ENCODE measurements at places on chromosomes 3 and 15.

DNA sequence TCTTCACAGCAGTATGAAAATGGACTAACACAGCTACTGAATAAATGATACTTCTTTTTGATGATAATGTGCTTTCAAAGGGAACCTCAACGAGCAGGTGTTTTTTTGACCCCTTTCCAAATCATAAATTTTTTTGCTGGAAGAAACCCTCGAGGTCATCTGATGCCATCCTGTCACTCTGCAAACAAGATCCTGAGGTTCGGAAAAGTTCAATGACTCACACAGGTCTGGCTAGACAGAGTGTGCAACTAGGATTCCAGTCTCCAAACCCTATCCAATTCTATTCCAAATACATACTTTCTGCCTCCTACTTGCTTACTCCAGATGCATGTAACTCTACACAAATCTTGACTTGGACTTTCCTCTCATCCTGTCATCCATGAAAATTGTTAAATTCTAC is 124.7 kb downstream of the NEDD4 start:
- no peak for DNase-seq

DNA sequence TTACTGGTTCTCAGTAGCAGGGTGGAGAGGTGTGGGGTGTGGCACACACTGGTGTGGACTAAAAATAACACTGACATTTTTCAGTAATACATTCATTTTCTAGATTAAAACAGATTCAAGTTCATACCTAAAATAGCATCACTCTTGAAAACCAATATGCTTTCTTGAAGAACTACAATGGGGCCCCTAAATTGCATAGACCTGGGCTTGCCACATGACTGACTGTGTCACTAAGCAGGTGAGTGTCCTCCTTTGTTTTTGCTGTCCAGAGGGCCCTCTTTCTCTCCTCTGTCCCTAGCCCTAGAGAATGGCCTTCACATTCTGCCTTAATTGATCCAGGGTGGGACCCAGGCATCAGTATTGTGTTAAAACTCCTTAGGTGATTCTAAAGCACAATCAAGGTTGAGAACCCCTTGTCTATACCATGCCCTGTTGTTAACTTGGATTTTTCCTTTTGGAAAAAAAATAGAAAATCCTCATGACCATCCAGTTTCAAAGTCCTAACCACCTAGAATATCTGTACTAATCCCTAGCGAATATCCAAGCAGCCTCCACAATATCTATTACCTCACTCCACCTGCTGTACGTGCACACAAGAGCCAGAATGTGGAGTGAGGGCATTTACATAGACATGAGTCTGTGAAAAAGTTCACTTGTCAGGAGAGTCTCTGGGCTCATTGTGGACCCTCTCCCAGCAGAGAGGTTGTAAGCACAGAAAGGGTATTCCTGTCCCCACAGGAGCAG is 18.7 kb upstream of the TMEM41A start:
- no peak for DNase-seq

GRCh38 chr15:93020976-93021772 is 67.8 kb downstream of the RGMA start:
- no peak for DNase-seq

DNA sequence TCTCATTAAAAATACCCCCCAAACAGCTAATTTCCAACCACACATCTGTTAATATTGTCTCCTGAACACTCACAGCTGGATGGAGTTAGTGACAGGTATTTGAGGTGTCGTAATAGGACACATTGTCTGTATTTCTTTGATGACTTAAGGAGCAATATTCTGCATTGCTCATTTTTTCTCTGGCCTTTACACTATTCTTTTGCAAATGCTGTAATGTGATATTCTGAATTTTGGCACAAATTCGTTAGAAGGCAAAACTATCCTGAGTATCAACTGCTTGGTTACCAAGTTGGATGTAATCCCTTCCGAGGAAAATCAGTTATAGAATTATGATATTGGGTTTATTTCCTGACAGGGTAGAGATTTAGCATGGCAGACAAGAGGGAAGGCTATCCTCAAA is 1030.2 kb downstream of the MCTP2 start:
- DNase-seq, result no peak

DNA sequence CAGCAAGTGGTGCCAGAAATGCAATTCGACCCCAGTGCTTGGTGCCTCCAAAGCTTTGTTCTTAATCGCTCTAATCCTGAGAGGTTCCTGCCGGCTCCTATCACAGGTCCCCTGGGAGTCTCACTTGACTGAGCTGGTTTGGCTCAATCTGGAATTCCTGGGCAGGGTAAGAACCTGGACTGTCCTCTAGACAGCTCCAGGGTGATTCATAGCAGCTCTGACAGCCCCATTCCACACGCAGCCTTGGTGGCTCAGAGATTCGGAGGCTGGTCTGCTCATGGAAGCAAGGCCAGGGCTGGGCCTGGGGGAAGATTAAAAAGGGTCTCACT is 37.9 kb downstream of the MYO5C start:
- no peak for DNase-seq

- DNase-seq, result no peak
These were observed 72.9 kb upstream of the NDN start for GRCh38 chr15:23760024-23760423.

- no peak for DNase-seq
These were observed 24.9 kb upstream of the ZNF710 start for GRCh38 chr15:89976246-89976600.

DNA sequence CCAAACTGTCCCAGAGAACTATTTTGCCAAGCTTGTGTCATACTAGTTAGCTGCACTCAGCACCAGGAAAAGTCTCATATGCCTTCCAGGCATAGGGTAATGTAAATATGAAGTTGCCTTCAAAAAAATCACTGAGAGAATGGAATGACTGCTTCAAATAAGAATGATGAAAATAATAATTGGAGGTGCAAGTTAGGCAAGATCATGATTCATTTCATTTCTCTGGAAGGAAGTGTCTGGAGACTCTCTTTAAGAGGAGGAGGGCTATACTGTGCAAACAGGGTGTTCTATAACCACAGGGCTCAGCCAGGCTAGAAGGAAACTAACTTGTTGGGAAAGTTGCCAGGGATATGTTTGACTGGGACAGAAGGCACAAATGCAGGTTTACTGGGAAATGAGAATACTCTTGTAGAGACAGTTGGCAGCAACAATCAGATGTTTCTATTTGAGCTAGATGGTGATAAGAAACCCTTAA is 4.3 kb downstream of the SIDT1 start:
- no peak for DNase-seq

DNA sequence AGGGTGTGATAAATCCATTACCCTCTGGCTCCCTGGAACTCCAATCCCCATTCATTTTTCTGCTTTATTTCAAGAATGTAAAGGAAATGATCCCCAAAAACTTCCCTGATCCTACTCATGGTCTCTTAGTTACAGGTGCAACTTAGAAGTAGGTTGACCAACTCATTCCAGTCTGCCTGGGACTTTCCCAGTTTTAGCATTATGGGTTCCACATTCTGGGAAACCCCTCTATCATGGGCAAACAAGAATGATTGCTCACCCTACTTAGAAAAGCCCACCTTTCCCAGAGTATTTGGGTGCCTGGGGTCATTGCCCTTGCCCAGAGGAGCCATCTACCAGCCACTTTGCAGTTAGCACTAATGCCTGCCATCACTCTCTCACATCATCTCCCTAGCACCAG is 15.6 kb downstream of the CLDN18 start:
- DNase-seq, result no peak

- DNase-seq, result no peak
These were observed 22.5 kb downstream of the CCR4 start for GRCh38 chr3:32973982-32974381.

GRCh38 chr3:149784064-149784704 is 8.2 kb downstream of the ANKUB1 start:
- DNase-seq, result no peak

DNA sequence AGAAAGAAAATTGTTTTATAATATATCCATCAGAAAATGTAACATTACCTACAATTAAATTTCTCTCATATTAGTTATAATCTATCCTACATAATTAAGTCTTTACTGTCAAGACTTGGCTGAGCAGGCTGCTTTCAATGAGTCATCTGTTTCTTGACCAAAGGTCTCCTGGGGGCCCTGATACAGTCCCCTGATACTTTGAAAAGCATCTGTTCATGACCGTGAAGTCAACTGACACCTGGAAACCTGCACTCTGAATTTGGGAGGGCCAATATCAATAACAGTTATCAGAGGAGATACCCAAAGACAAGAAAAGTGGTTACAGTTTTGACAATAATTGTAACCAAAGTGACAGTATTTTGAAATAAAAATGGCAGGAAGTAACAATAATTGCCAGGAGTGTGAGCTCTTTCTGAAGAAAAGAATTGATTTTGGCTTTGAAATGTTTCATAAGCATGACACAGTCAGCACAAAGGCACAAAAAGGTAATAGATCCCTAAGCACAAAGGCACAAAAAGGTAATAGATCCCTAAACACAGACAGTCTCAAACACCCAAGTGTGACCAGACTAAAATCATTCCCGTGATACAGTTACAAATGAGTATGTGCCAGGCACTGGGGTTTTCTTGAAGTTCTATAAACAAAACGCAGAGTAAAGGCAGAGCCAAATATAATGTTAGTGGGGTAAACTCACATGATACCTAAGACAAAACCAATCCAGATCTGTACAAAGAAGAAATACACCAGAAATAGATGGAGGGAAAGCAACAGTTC is 260.7 kb downstream of the PLOD2 start:
- DNase-seq, result no peak

Measured in sciatic nerve (tissue), 2 donors.